ENCODE measurements at places on chromosomes 4 and X.

- DNase-seq = no peak
Measured at GRCh38 chrX:56784666-56785065, 55.6 kb downstream of the NBDY start.

GRCh38 chr4:87527431-87528220, 1.6 kb downstream of the SPARCL1 start:
- DNase-seq = no peak

DNA sequence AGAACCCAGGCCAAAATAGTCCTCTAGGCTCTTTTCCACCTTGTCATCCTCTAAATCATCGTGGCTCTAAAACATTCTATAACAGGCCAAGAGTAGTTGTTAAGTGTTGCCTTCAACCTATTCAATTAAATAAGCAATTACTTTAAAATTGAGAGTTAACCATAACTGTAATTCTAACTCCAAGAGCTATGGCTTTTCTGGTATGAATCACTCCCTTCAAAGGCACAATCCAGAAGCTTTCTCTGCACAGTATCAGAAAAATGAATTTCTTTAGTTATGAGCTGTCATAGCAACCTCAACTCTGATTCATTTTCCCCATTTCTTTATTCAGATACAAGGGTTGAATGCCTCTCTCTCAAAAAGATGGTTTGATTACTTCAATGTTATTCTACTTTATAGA, 21.7 kb downstream of the INPP4B start:
- DNase-seq = no peak

GRCh38 chrX:106791495-106791894, 11.0 kb upstream of the TBC1D8B start:
- DNase-seq = peak; percentile 0

DNA sequence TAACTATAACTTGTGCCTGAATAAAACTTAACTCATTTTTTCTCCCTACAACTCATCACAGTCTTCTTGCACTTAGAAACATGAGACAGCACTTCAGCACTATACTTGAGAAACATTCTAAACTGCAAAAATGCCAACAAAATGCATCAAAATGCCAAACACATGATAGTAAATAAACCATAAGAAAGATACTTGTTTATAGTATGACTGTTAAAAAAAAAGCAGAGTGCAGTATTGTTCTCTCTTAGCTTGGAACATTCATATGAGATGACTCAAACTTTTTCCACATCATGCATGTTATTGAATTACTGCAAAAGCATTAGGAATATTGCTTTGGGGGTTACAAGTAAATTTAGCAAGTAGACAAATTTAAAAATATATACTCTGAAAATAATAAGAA, 135.7 kb upstream of the ANXA10 start:
- no peak for DNase-seq

DNA sequence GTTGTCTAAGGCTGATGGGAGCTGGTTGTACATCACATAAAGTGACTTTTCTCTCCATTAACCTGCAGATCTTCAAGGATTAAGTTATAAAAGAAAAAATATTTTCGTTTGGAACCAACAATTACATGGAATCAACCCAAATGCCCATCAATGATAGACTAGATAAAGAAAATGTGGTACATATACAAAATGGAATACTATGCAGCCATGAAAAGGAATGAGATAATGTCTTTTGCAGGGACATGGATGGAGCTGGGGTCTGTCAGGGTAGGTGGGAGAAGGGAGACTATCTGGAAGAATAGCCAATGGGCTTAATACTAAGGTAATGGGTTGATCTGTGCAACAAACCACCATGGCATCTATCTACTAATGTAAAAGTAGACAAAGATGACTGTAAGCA, 313.2 kb downstream of the FSTL5 start:
- DNase-seq = no peak

DNA sequence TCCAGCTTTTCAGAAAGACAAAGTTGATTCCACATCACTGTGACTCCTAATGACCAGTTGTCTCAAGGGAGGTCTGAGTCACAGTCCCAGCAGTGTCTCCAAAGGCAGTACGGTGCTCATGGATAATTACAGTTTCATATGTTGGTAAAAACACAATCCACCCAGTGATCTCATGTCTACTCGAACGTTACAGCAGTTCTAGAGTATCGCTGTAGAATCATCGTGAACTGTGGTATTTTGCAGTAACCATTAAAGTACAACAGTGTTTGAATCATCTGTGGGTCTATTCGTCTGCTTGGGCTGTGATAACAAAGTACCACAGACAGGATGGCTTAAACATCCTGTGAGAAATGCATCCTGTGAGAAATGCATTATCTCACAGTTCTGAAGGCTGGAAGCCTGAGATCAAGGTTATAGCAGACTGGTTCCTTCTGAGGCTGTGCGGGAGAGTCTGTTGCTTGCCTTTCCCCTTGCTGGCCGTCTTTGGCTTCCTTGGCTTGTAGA, 121.1 kb upstream of the SORBS2 start:
- DNase-seq = no peak

GRCh38 chr4:62015043-62015739, 815.1 kb downstream of the ADGRL3 start:
- DNase-seq = no peak

GRCh38 chrX:1491851-1492349, 39.2 kb upstream of the ASMTL start:
- peak; percentile 53 for DNase-seq

DNA sequence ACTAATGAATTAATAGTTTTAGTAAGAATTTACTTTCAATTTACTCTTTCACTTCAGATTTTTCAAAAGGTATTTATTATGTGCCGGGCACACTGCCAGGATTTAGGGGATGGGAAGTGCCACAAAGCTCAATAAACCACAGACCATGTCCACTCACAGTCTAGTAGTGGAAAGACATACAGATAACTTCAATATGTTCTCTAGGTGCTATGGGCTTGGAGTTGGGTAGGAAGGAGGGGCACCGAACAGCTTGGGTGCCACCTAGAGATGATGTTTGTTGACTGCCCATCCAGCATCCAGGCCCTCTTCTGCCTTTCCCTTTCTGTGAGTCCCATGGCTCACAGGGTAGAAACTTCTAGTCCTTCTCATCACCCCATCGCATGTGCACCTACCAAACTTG, 17.8 kb downstream of the MFAP3L start:
- DNase-seq = no peak

GRCh38 chr4:169253113-169253671, 17.6 kb downstream of the SH3RF1 start:
- DNase-seq = no peak

GRCh38 chrX:151977009-151977408, 2.5 kb upstream of the GABRE start:
- no peak for DNase-seq

GRCh38 chrX:386239-386767, 404 bp downstream of the PPP2R3B start:
- DNase-seq = no peak

DNA sequence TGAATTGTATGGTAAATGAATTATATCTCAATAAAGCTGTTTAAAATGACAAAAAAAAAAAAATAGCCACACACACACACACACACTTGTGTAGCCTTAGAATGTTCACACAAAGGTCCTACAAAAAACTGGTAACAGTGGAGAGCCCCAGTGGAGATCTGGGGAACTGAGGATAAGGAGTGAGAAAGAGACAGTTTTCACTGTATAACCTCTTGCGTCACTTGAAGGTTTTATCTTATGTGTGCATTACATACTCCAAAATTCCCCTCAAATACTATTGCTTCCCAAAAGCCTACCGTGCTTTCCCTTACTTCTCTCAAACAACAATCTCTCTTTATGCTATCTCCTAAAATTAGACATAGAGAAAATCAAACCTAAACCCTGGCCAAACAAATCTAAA, 67.8 kb downstream of the SMC1A start:
- no peak for DNase-seq

GRCh38 chrX:41472231-41472815, 25.2 kb downstream of the NYX start:
- DNase-seq = no peak

GRCh38 chrX:42366181-42366580, 411.8 kb downstream of the PPP1R2C start:
- DNase-seq = no peak

DNA sequence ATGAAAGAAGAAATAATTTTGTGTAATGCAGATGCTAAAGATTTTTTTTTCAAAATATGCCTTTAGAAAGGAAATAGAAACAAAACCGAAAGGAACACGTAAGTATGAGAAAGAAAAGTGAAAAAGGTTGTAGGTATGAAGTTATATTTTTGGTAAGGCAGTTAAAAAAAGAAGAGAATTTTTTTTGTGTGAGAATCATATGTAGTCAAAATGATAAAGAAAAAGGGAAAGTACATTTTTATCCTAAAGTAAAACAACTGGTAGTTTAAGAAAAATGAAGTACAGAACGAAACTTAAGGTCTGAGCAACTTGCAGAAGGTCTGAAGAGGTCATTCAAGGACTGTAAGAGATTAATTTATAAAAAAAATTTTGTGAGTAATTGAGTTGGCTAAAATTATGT, 164.0 kb upstream of the TRAM1L1 start:
- no peak for DNase-seq

- no peak for DNase-seq
Measured at GRCh38 chr4:23373261-23373660, 516.6 kb downstream of the PPARGC1A start.

DNA sequence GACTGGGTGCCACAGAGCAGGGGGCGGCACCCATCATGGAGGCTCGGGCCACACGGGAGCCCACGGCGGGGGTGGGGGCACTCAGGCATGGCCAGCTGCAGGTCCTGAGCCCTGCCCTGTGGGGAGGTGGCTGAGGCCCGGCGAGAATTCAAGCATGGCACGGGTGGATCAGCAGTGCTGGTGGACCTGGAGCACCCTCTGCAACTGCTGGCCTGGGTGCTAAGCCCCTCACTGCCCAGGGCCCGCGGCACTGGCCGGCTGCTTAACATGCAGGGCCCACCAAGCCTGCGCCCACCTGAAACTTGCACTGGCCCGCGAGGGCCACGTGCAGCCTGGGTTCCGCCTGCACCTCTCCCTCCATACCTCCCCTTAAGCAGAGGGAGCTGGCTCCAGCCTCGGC, 258.6 kb downstream of the CENPC start:
- DNase-seq = no peak

GRCh38 chrX:82141942-82142341, 940.0 kb downstream of the SH3BGRL start:
- DNase-seq = peak; percentile 30

- DNase-seq = no peak
Measured at GRCh38 chr4:63898961-63899360, 510.3 kb downstream of the TECRL start.

GRCh38 chr4:13821522-13821921, 194.0 kb upstream of the BOD1L1 start:
- DNase-seq = no peak

DNA sequence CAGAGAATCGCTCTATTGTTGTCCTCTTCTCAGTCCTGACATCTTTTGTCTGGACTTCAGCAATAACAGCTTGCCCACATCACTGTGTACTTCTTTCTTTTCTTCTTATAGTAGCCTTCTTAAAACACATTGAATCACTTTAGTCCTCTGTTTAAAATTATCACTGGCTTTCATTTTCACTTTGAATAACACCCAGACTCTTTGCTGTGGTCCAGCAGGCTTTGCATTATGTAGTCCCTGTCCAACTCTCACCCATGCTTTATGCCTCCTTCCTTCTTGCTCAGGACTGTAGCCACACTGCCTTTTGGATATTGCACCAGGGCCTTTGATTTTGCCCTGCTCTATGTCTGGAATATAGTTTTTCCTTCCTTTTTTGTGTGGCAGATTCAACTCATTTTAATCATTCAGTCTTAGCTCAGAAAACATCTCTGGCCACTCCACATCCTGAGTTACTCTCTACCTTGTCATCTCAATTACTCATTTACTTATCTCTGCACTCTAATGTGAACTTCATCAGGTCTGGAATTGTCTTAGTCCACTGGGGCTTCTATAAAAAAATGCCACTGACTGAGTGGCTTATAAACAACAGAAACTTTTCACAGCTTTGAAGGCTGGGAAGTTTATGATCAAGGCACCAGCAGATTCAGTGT, 168.2 kb downstream of the C4orf33 start:
- DNase-seq = no peak

- no peak for DNase-seq
Measured at GRCh38 chrX:40844471-40844870, 109.1 kb upstream of the MED14 start.

DNA sequence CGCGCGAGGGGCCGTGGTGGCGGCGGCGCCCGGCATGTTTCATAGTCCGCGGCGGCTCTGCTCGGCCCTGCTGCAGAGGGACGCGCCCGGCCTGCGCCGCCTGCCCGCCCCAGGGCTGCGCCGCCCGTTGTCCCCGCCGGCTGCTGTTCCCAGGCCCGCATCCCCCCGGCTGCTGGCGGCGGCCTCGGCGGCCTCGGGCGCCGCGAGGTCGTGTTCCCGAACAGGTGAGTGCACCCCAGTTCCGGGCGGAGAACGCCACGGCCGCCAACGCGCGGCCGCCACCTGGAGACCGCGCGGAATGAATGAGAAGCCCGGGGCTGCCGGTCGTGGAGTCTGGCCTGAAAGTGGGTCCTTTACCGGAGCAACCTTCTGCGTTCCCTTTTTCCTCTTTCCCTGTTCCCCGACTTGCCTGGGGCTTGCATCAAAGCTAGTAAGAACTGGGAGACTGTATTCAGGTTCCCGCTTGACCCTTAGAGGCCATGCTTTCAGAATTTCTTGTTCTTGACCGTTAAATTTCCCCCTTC, 429 bp downstream of the NOCT start:
- DNase-seq = peak; percentile 34

DNA sequence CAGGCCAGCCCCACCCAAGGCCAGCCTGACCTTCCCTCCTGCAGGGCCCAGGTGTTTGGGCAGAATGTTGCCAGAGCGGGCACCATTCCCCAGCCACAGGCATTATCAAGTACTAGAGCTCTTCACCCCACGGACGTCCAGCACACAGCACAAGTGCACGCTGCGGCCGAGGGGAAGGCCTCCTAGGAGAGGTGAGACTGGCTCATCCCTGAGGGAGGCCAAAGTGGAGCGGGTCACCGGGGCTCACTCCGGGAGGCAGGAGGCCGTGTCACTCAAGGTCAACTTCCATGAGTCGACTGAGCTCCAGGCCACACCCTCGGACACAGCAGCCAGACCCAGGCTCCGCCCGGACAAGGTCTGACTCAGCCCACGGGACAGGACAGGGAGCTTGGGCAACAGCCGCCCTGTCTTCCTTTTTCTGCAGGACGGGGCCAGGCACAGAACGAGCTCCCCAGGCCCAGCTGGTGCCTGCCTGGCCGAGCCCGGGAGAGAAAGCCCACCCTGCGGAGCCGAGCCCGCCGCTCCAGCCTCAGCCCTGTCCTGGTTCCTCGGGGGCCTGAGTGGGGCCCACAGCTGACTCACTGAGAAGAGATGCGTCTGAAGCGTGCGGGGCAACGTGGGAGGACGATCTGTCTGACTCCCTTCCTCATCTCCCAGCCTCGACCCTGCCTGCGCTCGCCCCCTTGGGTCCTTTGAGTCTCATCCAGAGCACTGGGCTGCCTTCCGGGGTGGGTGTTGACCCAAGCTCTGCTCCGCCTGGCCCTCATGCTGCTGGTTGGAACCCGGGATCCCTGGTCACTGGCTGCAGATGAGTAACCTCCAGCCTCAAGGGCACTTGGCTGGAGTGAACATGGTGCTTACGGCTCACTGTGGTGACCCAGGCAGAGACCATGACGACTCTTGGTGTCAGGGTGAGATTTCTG, 1.6 kb downstream of the SLC49A3 start:
- DNase-seq = no peak
